GM13976 (cell line): ENCODE measurements at places on chromosomes 13 and 19.

DNA sequence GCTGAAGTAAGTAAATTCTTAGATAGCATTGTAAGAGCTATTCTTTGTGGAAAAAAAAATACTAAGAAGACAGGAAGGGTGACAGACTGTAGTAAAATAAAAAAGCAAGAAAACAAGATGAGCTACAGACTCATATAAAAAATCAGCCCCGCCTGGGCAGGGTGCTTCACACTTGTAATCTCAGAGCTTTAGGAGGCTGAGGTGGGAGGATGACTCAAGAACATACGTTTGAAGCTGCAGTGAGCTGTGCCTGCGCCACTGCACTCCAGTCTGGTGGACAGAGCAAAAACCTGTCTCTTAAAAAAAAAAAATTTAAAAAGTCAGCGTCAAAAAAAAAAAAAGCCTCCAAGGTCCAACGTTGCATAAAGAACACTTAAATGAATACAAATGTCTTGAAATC lies 102.1 kb downstream of the VWA8 start:
- DNase-seq: no peak

DNA sequence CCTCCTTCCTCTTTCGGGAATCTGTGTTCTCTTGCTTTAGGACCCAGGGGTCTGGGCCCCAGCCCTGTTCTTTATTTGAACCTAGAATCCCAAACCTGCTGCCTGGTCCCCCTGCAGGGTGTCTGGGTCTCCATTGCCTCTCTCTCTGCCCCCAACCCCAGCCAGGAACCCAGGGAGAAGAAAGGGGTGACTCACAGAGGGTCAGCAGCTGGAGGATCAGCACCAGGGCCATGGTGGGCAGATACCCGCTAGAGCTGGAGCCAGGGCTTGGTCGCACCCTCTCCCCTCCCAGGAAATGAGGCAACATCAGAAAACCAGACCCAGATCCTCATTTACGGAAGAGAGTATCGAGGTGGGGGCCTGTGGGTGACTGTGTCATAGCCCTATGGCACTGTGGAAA lies at the start of gene OSCAR:
Gene OSCAR, minus strand, starts transcription at position 243 of the 400 bp plus-strand sequence. Its CDS starts 11 bp downstream, at position 232.
- DNase-seq: no peak

GRCh38 chr13:40943073-40943472 lies 76.0 kb downstream of the ELF1 start:
- no peak for DNase-seq

GRCh38 chr13:40375489-40376171 lies 290.8 kb downstream of the FOXO1 start:
- no peak for DNase-seq

GRCh38 chr13:100520936-100521850 lies 67.4 kb downstream of the GGACT start:
- no peak for DNase-seq

DNA sequence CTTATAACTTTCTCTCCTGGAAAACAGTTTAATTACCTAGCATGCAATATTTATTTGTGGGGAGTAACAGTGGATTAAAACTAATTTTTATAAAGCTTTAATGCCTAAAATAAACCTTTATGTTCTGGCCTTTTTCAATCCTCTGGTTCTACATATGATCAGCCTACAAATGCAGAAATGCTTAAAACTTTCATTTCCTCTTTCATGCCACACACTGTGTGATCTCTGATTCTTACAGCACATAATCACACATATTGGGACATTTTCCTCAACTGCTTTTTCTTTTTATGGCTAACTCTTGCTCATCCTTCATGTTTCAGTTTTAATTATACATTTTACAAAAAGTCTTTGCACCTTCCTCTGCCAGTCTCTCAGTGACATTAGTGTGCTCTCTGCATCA lies 910.8 kb upstream of the SLITRK6 start:
- no peak for DNase-seq

DNA sequence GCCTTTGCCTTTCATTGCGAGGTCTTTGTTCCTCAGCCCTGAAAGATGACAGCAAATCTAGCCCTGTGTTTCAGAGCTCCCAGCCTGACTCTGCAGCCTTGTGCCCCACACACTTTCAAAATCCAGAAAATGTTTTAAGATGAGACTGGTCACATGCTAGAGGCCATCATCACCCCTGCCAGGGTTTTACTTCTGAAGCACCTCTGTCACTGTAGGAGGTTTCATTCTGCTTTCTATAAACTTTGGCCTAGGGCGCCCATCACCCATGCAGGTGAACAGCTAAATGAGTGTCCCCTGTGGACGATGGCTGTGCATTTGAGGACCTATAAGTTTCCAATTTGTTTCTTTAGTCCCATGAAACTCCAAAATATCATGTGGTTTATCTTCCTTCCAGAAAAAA lies 574.2 kb downstream of the MYO16 start:
- no peak for DNase-seq

DNA sequence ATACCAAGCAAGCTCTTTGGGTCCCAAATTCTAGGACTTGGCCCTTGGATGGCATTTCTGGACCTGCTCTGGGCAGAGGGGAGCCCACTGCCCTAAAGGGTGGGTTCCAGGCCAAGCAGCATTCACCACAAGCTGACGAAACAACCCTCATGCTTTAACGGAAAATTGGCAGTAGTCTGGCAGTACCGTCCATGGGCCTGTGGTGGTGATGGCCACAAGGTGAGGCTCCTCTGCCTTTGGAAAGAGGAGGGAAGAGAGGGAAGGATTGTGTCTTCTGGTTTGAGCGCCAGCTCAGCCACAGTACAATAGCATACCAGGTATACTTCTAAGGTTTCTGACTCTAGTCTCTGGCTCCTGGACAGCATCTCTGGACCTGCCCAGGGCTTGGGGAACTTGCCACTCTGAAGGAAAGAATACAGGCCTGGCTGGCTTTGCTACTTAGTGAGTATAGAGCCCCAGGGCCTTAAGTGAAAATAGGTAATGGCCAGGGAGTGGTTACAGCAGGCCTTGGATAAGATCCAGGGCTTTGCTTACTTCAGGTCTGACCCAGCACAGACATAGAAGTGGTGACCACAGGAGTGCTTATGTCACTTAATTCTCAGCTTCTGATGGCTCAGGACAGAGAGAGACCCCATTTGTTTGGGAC lies 595.5 kb downstream of the LMO7 start:
- no peak for DNase-seq

- no peak for DNase-seq
These were observed 20.7 kb downstream of the CLDN10 start for GRCh38 chr13:95573221-95573620.

- DNase-seq: no peak
These were observed 917.6 kb downstream of the PCDH9 start for GRCh38 chr13:66312312-66313087.

GRCh38 chr13:113617961-113618360 lies 33.4 kb downstream of the TFDP1 start:
- DNase-seq: no peak

DNA sequence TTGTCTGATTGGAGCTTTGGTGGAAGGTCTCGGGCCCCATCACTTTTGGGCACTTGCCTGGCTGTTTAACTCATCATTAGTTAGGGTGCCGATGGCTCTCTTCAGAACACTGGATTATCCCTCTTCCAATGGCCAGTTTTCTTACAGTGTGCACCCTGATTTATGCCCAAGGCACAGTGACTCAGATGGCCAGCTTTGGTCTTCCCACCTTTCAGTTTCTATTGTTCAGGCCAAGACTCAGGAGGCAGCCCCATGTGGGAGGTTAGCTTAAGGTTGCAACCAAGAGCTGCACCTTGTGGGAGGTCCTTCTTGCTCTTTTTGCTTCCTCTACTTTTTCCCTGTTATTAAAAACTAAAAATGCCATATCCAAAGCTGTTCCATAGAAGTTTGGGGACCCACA lies 121.0 kb upstream of the ZNF91 start:
- no peak for DNase-seq

GRCh38 chr19:27833031-27833430 lies 1379.9 kb downstream of the UQCRFS1 start:
- DNase-seq: no peak

- DNase-seq: no peak
These were observed 114.0 kb downstream of the UQCRFS1 start for GRCh38 chr19:29098863-29099481.

GRCh38 chr19:7860714-7861618 lies 13.2 kb downstream of the PRR36 start:
- no peak for DNase-seq

DNA sequence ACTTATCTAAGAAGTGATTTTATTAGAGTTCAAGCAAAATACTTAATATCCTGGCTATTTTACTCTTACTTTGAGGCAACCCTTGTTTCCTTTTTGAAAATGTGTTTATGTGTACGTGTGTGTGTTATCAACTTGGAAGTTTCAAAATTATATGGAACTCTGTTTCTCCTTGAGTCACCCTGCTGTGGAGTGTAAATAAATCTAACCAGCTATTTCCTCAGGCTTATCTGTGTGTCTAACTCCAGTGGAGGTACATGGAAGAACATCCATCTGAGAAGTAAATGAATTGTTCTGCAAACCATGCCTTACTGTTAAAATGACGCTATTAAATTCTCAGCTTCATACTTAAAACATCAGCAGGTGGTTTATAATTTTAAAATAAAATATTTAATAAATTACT lies 583.4 kb upstream of the SLITRK5 start:
- no peak for DNase-seq

DNA sequence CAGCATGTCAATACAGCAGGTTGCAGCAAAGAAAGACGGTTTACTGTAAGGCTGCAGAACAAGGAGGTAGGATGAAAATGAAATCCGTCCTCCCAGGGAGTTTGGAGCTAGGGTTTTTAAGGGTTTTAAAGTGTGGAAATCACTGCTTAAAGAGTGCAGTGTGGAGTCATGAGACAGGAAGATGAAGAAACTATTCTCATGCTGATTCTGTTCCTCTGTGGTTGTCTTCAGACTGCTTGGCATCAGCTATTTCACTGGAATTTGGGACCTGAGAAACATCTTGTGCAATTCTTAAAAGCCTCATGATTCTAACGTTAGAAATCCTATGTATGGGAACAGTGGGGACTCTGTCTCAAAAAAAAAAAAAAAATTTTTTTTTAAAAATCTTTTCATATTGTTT lies 11.4 kb downstream of the ZNF331 start:
- DNase-seq: no peak

GRCh38 chr19:5839065-5840017 lies at the start of gene FUT6:
FUT6 (minus strand) TSS chr19:5839702; CDS start chr19:5832567, 7,135 bp downstream.
- no peak for DNase-seq

DNA sequence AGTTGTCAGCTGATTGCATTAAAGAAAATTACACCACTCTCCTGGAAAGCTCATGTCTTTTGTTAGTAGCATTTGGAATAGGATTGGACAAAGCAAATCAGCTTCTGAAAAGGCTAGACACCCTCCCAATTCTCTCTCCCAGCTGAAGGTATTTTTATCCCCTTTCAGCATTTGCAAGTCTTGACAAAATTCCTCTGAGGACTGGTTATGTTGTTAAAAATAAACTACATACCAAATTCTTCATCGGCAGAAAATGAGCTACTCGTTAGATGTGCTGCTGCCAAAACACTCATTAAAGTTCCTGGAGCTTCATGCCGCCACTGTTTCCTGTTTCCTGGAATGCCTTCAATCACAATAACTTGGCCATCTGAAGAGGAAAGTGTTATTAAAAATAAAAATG lies 37.1 kb downstream of the UTP14C start:
- DNase-seq: no peak

DNA sequence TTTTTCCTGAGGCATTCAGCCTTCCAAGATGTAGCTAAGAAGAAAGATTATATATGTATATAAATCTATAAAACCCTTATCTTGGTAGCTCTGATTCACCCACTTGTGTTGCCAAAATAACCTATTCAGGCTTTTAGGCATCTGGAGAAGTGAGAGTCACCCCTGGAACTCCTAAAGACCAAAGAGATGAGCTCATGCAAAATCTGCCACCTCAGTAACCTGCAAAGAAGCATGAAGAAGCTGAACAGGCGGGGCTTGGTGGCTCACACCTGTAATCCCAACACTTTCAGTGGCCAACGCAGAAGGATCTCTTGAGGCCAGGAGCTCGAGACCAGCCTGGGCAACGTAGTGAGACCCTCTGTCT lies 393.7 kb downstream of the FOXO1 start:
- DNase-seq: no peak

GRCh38 chr13:91146601-91147000 lies 200.9 kb upstream of the MIR17HG start:
- DNase-seq: no peak

- DNase-seq: no peak
These were observed 1.2 kb downstream of the EPS15L1 start for GRCh38 chr19:16470541-16470910.

GRCh38 chr13:74730556-74731331 lies 596.5 kb upstream of the KLF12 start:
- no peak for DNase-seq

GRCh38 chr19:1747285-1748114 lies 5.8 kb upstream of the ONECUT3 start:
- peak; percentile 77 for DNase-seq

- no peak for DNase-seq
These were observed 25.5 kb upstream of the TIMM44 start for GRCh38 chr19:7968796-7969554.

GRCh38 chr13:23620613-23621315 lies 50.6 kb downstream of the TNFRSF19 start:
- DNase-seq: no peak

DNA sequence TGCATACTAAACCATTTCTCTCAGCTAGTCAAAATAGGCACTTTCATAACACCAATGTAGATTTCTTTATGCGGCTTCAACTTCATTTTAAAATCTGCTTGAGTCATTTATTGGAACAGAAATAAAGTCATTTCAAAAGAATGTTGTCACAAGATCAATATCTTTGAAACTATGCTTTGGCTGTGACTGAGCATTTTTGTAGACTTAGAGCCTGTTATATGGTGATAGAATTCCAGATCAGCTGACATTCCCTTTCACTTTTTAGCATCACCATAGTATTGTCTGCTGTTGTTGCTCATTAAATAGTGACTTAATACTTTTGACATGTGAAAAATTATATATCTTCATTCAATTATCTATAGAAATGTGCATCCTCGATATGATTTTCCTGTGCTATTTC lies 279.2 kb upstream of the PRR20A start:
- DNase-seq: no peak

DNA sequence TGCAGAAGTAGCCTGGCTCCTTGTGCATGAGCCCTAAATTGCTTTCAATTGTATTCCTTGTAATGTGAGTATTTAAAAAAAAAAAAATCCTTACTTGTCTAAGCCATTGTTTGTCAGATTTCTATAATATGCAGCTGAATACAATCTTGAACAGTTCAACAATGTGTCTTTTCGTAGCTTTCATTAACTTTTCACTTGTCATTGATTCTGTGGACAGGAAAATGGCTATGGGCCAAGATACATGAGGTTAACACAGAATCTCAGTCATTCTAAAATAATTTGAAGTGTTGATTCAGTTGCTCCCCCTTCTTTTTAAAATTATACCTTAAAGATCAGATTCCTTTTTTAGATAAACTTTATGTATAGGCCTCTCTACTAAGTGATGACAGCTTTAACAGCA lies 395.8 kb upstream of the KLF12 start:
- no peak for DNase-seq

DNA sequence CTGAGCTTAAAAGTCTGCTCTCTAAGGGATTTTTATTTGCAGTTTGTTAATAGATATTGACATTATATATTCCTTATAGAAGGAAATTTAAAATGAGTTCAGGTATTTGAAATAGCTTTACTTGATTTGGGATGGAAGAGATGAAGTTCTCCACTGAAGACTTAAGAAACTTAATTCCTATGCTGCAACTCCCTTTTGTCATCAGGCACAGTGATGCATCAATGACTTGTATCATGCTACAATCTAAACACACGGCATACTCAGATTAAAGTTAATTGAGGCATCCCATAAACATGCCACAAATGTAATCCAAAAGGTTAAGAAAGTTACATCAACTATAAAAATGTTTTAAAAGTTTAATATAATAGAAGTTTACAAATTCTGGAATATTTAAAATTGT lies 109.0 kb downstream of the STARD13 start:
- DNase-seq: no peak

- no peak for DNase-seq
These were observed 123.7 kb downstream of the CACNA1A start for GRCh38 chr19:13382633-13382938.

GRCh38 chr13:49627831-49628652 lies at the start of gene ARL11:
ARL11 (plus strand) TSS chr13:49628507; CDS start chr13:49630448, 1,941 bp downstream.
- DNase-seq: peak; percentile 90
